ENCODE measurements at places on chromosomes 2 and 18. TPM values are rescaled to one million over a fixed set of nuclear protein-coding genes. Genes with fewer than 3 reads are reported as not detected.

CKAP2L gene
- 8.2 TPM for polyA plus RNA-seq

CIDEA gene
- polyA plus RNA-seq = 0.30 TPM

C2orf80 gene
- polyA plus RNA-seq = not detected

SLC9A4 gene
- polyA plus RNA-seq = not detected

DNA sequence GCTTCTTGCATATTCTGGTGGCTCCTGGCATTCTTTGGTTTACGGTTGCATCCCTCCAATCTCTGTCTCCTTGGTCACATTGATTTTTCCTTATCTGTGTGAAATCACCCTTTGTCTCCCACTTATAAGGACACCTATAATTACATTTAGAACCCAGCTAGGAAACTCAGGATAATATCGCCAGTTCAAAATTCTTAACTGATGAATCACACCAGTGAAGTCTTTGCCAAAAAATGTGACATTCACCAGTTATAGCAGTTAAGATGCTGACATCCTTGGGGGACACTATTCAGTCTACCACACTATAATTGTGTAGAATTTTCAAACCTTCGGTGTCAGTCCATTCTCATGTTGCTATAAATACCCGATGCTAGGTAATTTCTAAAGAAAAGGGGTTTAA, 320.2 kb downstream of the TMX3 start:
- no peak for DNase-seq

DNA sequence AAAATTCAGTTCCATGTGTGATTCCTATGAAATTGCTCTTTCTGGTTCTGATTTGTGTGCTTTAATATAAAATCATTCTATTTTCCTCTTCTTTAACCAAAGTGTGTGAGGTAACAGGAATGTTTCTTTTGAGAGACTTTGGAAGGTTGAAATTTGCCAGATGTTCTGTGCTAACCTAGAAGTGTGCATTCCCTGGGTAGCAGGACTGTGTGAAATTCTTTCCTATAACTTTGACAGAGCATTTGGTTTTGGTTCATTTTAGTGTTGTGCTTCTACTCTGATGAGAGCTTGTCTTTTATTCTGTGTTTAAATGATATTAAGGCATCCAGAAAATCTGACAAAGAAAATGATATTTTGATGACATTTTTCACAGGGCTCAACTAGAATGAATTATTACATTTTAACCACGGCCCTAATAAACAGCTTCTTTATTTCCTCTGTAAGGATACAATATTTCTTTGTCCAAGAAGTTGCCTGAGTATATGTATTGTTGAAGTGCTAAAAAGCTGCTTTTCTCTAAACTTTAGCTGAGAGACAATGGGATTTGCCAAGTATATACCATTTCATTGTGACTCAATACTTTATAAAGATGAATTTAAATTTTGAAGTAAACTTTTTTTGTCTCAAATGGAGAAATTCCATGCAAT, 34.7 kb upstream of the DLX1 start:
- DNase-seq = no peak

DNA sequence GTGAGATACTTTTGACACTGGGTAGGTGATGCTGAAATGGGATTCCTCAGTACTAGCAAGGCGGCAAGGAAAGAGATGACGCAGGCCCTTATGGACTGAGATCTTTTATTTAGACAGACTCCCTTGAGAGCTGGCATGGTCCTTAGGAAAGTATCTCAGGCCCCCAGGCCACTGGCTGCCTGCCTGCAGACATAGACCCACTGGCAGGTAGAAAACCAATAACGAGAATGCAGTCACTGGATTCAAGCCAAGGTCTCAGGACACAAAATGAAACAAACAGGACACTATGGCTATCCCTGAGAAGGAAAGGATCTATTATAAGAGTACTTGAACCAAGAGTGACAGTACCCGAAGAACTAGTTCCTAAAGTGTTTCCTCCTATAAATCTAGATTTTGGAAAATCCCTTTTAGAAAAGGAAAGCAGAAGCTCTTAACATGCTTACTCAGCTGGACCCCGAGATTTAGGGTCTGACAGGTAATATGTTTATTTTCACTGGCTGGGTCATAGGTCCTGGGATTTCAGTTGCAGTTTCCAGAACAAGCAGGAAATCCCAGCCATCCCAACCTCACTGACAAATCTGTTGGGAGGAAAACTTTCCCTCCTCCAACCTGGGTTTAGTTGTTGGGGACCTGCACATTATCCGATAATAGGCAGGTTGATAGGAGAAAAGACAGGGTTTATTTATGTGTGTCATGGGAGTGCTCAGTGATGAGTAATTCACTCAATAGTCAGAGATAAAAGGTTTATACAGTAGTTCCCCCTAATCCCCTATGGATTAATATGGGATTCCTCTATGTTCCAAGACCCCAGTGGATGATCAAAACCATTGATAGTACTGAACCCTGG, 44.5 kb downstream of the COMMD1 start:
- DNase-seq = no peak

DNA sequence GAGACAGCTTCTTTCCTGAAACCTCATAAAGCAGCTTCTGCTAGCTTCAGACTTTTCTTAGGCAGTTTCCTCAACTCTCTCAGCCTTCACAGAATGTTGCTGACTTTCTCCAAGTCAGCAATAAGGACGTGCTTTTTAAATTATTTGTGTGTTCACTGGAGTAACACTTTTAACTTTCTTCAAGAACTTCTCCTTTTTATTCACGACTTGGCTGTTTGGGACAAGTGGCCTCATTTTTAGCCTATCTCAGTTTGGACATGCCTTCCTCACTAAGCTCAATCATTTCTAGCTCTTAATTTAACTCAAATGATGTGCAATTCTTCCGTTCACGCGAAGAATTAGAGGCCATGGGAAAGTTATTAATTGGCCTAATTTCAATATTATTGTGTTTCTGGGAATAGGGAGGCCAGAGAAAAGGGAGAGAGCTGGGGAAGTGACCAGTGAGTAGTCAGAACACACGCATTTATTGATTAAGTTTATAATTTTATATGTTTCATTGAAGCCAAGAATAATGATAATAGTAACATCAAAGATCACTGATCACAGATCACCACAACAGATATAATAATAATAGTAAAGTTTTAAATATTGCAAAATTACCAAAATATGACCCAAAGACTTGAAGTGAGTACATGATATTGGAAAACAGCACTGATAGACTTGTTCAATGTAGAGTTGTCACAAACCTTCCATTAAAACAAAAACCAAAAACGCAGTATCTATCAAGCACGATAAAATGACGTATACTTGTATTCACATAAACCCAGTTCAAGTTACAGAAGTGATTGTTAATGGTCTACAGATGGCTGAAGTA, 4.8 kb downstream of the REG1A start:
- no peak for DNase-seq

- DNase-seq = no peak
These were observed 2.6 kb downstream of the GRHL1 start for GRCh38 chr2:9954136-9954535.

DNA sequence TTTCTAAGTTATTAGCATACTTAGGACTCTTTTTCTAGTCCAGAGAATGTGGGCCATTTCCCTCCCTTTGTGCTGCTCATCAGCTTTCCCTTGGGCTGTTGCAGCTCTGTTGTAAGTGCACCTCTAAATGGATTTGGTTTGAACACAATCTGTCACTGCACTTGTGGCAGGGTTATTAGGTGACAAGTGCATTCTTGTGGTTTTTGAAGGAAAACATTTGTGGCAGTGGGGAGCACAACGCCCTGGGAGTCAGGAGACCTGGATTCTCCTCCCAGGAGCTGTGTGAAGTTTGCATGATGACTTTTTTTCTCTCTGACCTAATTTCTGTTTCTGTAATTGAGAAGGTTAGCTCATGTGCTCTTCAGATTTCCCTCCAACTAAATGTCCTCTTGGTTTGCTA, 630.9 kb upstream of the FAM98A start:
- no peak for DNase-seq

GRCh38 chr18:48238636-48239035, 170.5 kb downstream of the ZBTB7C start:
- DNase-seq = no peak

DNA sequence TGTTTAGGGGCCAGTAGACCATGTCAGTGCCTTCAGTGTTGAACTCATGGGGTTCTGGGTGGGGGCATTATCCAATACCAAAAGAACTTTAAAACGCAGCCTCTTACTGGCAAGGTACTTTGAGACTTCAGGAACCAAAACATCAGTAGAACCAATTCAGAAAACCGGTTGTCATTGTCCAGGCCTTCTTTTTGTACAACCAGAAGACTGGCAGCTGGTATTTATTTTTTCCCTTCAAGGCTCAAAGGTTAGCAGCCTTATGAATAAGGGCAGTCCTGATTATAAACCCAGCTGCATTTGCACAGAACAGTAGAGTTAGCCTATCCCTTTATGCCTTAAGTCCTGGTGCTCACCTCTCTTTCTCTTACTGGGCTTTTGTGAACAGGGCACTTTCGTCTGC, 113.8 kb upstream of the EML6 start:
- DNase-seq = no peak

- no peak for DNase-seq
These were observed 480.0 kb upstream of the SYT4 start for GRCh38 chr18:43757273-43757672.

DNA sequence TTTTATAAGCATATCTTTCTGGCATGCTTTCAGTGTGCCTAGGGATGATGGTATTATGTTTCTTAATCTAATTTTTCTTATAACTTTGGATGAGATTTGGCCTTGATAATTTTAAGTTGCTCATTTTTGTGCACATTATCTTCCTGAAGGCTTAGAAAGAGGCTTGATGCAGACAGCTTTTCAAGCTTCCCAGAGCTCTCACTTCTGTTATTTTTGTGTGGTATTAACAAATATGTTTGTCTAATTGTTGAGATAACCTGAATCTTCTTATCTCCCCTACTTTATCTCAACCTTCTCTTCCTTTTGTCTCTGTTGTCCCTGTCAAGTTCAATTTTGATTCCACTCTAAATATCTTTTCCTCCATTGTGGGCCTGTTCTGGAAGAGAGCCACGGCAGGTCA, 113.2 kb upstream of the LRRTM1 start:
- DNase-seq = no peak

DNA sequence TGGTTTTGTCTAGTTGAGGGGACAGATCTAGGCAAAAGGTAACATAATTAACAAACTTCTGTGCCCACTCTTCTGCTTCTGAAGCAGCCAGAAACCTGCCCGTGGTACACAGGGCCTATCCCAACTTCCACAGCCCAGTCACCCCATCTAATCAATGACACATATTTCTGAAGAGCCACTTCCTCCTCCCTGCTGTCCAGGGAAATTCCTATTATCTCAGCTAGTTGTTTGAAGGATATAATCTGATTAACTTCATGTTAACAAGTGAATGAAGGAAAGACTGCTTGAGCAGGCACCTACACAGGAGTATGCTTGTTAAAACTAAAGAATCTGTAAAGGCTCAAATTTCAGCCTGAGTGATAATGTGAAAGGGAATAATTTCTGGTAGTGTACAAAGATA, 61.4 kb downstream of the CCDC148 start:
- no peak for DNase-seq
